ENCODE measurements at places on chromosomes 13 and 19. TPM values are rescaled to one million over a fixed set of nuclear protein-coding genes. Genes with fewer than 3 reads are reported as not detected.
A peak's percentile ranks its signal among the peaks of the same experiment; 100 is the strongest.

ATP8A2 gene
- total RNA-seq: not detected

DNA sequence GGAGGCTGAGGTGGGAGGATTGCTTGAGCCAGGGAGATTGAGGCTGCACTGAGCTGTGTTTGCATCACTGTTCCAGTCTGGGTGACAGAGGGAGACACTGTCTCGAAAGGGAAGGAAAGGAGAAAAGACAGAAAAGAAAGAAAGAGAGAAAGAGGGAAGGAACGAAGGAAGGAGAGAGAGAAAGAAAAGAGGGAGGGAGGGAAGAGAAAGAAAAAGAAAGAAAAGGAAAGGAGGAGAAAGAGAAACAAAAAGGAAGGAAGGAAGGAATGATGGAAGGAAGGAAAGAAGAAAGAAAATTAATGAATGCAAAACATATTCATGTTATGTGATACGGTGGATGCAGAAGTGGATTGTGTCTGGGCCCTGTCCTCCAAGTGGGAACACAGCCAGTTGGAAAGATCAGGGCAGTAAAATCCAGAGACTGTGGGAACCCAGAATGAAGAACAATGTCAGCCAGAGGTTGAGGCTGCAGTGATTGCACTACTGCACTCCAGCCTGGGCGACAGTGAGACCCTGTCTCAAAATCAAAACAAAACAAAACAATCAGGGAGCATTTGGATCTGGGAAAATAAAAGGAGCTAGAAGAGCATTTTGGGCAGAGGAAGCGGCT is 6.2 kb downstream of the PHLDB3 start:
- DNase-seq: no peak

DNA sequence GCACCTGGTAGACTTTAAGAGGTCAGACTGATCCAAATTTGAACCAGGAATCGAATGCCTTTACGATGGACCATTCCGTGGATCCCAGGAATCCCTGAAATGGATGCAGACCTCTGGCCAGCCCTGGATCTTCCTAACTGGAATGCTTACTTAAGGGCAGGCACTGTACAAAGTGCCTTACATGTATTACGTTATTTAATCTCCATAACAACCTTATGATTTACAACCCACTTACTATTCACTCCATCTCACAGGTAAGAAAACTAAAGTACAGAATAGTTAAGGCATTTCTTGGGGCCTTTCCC is 93.6 kb downstream of the HSPH1 start:
- DNase-seq: no peak

DNA sequence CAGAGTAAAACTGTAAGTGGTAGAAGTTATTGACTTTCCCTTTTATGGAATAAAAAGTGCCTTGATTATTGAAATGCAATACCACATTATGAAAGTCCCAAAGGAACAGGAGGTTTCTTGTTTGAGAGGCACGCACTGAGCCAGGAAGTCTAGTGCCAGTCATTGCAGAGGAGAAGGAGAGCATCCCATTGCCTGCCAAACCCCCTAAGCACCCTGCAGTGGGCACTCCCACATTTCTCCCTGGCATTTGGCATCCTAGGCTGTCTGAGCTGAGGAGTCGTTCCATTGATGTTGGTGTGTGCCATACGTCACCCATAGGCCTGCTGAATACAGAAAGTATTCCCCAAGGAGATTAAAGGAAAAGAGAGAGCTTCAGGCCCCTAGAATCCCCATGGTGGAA is 85.7 kb upstream of the MBNL2 start:
- peak; percentile 62 for DNase-seq
